Mesothelial cell of epicardium (in vitro differentiated cells): ENCODE measurements at places on chromosomes 2 and 18.

DNA sequence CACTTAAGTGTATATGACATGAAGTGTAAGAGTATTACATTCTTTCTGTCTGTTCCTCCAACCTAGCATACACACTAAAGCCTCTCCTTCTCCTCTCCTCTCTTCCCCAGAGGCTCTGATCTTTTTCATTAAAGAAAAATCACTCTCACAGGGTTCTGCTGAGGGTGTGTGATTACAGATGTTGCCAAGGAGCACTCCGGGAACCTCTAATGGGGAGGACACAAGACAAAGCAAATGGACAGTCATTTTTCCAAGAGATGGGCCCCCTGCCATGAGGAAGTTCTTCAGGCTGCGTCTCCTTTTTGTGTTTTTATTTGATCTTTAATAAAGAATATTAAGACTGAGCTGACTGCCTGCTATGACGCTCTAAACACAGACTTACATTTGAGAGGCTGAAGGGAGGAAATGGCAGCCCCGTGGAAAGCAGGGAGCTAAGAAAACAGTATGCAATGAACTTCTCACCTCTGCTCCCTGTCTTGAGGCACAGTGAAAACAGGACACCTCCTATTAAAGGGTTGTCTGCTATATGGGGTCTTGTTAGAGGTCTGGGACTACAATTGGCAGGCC, 578.1 kb downstream of the PIK3C3 start:
- peaks cover 79% of the 10 kb centered on the region for H3K4me1 ChIP-seq
- no peaks in the 10 kb centered on the region for H3K36me3 ChIP-seq
- peak overlapping the region; percentile 91 for H3K27ac ChIP-seq
- DNase-seq, result no peak
- no peaks in the 10 kb centered on the region for H3K27me3 ChIP-seq

DNA sequence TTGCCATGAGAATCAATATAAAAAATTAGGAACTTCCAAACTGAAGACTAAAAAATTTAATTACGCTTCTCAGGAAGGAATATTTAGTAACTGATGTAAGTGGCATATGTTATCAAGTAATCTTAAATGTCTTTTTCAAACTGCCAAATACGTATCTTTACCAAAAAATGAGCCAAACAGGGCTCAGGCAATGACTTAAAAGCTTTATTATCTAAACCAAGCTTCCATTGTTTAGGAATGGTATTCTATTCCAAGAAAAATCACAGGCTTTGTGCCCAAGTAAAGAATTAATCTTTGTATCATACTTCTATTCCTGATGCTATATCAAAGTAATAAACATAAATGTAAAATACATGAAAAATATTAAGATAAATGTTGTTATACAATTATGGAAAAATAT, 71.7 kb upstream of the GRB14 start:
- H3K27me3 ChIP-seq, result no peaks in the 10 kb centered on the region
- peaks cover 55% of the 10 kb centered on the region for H3K4me1 ChIP-seq
- peaks cover 34% of the 10 kb centered on the region for H3K36me3 ChIP-seq
- H3K4me3 ChIP-seq, result no peak overlapping the region

DNA sequence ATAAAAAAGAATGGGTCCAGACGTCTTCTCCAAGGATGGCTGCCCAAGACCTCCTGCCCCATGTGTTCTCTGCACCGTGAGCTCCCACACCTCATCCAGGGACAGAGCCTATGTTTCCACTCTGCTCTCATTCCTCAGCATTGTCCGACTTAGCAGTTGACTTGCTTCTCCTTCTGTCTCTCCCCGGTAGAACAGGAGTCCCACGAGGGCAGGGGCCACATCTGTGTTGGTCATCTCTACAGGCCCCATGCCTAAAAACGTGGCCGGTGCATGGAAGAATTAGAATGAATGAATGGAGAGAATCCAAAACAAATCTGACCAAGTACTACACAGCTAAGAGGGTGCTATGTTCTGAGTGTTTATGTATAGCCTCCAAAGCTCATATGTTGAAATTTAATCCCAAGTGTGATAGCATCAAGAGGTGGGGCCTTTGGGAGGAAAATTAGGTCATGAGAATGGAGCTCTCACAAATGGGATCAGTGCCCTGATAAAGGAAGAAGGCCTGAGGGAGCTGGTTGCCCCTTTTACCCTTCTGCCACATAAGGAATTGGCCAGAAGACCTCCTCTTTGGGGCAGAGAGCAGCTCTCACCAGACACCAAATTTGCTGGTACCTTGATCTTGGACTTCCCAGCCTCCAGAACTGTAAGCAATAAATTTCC, 55.9 kb downstream of the FAM178B start:
- peaks cover 28% of the 10 kb centered on the region for H3K4me1 ChIP-seq
- no peaks in the 10 kb centered on the region for H3K27me3 ChIP-seq
- H3K4me3 ChIP-seq, result no peak overlapping the region
- H3K27ac ChIP-seq, result no peak overlapping the region

GRCh38 chr2:85873679-85874078, 15.1 kb downstream of the ST3GAL5 start:
- peaks cover 19% of the 10 kb centered on the region for H3K4me1 ChIP-seq
- no peak overlapping the region for H3K4me3 ChIP-seq
- DNase-seq, result no peak
- H3K27ac ChIP-seq, result no peak overlapping the region
- peaks cover 2% of the 10 kb centered on the region for H3K36me3 ChIP-seq

GRCh38 chr2:120480346-120480902, 134.5 kb downstream of the INHBB start:
- no peaks in the 10 kb centered on the region for H3K36me3 ChIP-seq
- H3K4me1 ChIP-seq, result no peaks in the 10 kb centered on the region
- H3K27ac ChIP-seq, result no peak overlapping the region
- H3K27me3 ChIP-seq, result peaks cover 28% of the 10 kb centered on the region
- H3K4me3 ChIP-seq, result no peak overlapping the region

- no peaks in the 10 kb centered on the region for H3K4me1 ChIP-seq
- no peaks in the 10 kb centered on the region for H3K27me3 ChIP-seq
- DNase-seq, result peak; percentile 28
- no peak overlapping the region for H3K4me3 ChIP-seq
- no peak overlapping the region for H3K27ac ChIP-seq
Measured at GRCh38 chr2:72998234-72998651, 73.3 kb downstream of the SFXN5 start.

GRCh38 chr2:15943378-15944280, 3.3 kb downstream of the MYCN start:
- H3K4me1 ChIP-seq, result peaks cover 39% of the 10 kb centered on the region
- peak; percentile 56 for DNase-seq
- no peaks in the 10 kb centered on the region for H3K27me3 ChIP-seq
- peak overlapping the region; percentile 85 for H3K4me3 ChIP-seq

GRCh38 chr2:223034221-223034975, 17.6 kb upstream of the KCNE4 start:
- no peak for DNase-seq
- no peak overlapping the region for H3K27ac ChIP-seq
- peaks cover 9% of the 10 kb centered on the region for H3K36me3 ChIP-seq
- no peaks in the 10 kb centered on the region for H3K27me3 ChIP-seq
- H3K4me3 ChIP-seq, result no peak overlapping the region

- no peak overlapping the region for H3K27ac ChIP-seq
- no peaks in the 10 kb centered on the region for H3K36me3 ChIP-seq
- DNase-seq, result no peak
- no peak overlapping the region for H3K4me3 ChIP-seq
Measured at GRCh38 chr2:226330206-226330605, 469.4 kb downstream of the IRS1 start.

DNA sequence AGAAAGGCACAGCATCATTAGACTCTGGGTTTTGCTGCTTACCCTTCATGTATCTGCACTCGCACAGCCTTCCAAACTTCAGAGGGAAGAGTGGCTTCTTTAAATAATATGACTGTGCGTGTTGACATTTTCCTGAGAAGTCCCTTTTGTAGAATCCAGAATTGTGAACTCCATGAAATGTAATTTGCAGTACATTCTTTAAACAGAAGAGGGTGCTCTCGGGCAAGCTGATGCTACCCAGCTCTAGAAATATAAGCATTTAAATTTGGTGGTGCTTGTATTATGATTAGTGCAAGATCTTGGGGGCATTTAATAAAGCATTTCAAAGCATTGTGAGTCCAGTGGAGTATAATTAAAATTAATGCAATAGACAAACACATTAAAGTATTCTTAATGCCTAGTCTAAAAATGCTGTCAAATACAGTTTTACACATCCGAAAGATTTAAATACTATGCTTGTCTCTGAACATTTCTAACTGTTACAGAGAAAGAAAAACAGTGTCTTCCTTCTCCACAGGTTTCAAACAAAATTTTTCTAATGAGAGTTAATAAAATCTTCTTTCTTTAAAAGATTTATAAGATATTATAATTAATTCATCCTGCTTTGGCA, 17.3 kb upstream of the GTF2A1L start:
- H3K36me3 ChIP-seq, result peaks cover 21% of the 10 kb centered on the region
- no peaks in the 10 kb centered on the region for H3K27me3 ChIP-seq
- peak overlapping the region; percentile 36 for H3K27ac ChIP-seq
- H3K4me1 ChIP-seq, result peaks cover 17% of the 10 kb centered on the region
- no peak overlapping the region for H3K4me3 ChIP-seq

DNA sequence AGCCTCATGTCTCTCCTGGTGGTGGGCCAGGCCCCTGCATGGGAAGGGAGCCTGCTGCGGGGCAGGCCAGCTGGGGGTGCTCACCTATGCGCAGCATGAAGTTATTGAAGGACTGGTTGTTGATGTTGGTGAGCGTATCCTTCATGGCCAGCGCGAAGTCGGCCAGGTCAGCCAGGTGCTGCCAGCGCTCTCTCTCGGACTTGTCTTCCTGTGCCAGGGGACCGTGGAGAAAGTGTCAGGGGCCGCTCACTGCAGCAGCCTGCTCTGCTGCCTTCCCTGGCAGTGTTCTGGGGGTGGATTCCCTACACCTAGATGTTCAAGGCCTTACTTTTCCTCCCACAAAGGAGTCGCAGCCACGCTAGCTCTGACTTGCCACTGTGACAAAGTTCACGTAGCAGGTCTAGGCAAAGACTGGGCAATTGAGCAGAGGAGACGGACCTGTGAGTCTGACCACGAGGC, 28.2 kb downstream of the CENPO start:
- no peak for DNase-seq
- H3K36me3 ChIP-seq, result peaks cover 24% of the 10 kb centered on the region
- H3K27ac ChIP-seq, result no peak overlapping the region
- peaks cover 3% of the 10 kb centered on the region for H3K4me1 ChIP-seq
- no peaks in the 10 kb centered on the region for H3K27me3 ChIP-seq
- no peak overlapping the region for H3K4me3 ChIP-seq

DNA sequence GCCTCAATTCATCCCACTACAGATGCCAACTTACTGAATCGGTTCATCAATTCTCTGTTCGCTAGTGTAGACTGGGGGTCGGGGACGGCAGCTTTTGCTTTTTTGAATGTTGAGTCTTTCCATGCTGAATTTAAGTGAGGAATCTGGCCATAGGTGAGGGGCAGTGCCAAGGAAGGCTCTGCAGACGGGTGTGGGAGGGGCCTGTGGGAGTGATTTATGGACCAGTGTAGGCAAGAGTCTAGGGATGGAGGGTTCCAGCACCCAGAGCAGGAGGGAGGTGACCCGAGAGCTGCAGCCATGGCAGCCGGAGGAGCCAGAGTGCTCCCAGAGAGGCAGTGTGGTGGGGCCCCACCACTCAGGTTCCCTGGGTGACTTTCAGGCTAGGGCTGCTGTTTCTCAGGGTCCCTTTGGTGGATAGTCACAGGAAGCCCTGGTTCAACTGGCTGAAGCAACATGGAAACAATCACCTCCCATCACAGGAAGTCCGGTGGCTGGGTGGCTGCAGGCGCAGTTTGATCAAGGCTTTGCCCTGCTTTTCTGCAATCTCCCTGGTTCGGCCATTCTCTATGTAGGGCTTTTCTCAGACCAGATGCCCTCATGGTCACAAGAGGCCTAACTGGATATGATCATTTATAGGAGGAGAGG, 16.9 kb upstream of the TEX44 start:
- DNase-seq, result no peak
- no peak overlapping the region for H3K4me3 ChIP-seq
- H3K36me3 ChIP-seq, result no peaks in the 10 kb centered on the region

DNA sequence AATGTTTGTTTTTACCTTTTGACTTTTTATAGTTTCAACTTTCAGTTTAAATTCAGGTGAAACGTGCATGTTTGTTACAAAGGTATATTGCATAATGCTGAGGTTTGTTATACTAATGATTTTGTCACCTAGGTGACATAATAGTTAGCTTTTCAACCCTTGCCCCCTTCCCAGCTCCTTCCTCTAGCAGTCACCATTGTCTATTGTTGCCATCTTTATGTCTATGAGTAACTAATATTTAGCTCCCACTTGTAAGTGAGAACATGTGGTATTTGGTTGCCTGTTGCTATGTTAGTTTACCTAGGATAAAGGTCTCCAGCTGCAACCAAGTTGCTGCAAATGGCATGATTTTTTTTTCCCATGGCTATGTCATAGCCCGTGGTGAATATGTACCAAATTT, 322.3 kb upstream of the SETBP1 start:
- H3K27ac ChIP-seq, result no peak overlapping the region
- H3K4me1 ChIP-seq, result no peaks in the 10 kb centered on the region
- H3K36me3 ChIP-seq, result peaks cover 9% of the 10 kb centered on the region
- H3K4me3 ChIP-seq, result no peak overlapping the region
- no peak for DNase-seq

GRCh38 chr2:216698293-216698692, 2.9 kb upstream of the IGFBP5 start:
- no peak for DNase-seq
- no peaks in the 10 kb centered on the region for H3K36me3 ChIP-seq
- peak overlapping the region; percentile 52 for H3K27ac ChIP-seq
- no peak overlapping the region for H3K4me3 ChIP-seq
